Regular cardiac myocyte (primary cell): ENCODE measurements at places on chromosomes 11 and 22. TPM values are rescaled to one million over a fixed set of nuclear protein-coding genes. Genes with fewer than 3 reads are reported as not detected.

Gene SERHL2
- 3.6 and 4.8 TPM in 2 replicates for total RNA-seq

Gene SLCO2B1
- total RNA-seq = 0.38 TPM in 1 of 2 replicates, not detected in the other

Gene NECTIN1
- 1.1 and 7.7 TPM in 2 replicates for total RNA-seq

Gene SCGB2A2
- total RNA-seq = not detected in 2 replicates

Gene KRTAP5-2
- not detected in 2 replicates for total RNA-seq

Gene BATF2
- 0.28 and 0.77 TPM in 2 replicates for total RNA-seq

Gene HIKESHI
- 59.5 and 94.9 TPM in 2 replicates for total RNA-seq

Gene LRRC32
- total RNA-seq = 57.8 and 62.5 TPM in 2 replicates

Gene TEAD1
- total RNA-seq = 65.7 and 70.7 TPM in 2 replicates

Gene SLC6A5
- total RNA-seq = not detected in 2 replicates

Gene RGL4
- total RNA-seq = not detected in 2 replicates

Gene BDNF
- 42.4 and 48.2 TPM in 2 replicates for total RNA-seq

Gene PAX6
- total RNA-seq = not detected in 2 replicates

Gene PRODH
- not detected in 2 replicates for total RNA-seq

Gene MRGPRX4
- total RNA-seq = not detected in 2 replicates

Gene CARD18
- total RNA-seq = not detected in 2 replicates

Gene SULT4A1
- under 0.01 and 0.56 TPM in 2 replicates for total RNA-seq

Gene WT1
- 0.28 and 0.38 TPM in 2 replicates for total RNA-seq

Gene CDPF1
- total RNA-seq = 7.5 and 9.9 TPM in 2 replicates

Gene VSIG10L2
- not detected in 2 replicates for total RNA-seq
